ENCODE measurements at places on chromosomes 1 and 21.
A peak's percentile ranks its signal among the peaks of the same experiment; 100 is the strongest.

GRCh38 chr1:39268906-39269305, 64.4 kb downstream of the MACF1 start:
- DNase-seq: no peak

DNA sequence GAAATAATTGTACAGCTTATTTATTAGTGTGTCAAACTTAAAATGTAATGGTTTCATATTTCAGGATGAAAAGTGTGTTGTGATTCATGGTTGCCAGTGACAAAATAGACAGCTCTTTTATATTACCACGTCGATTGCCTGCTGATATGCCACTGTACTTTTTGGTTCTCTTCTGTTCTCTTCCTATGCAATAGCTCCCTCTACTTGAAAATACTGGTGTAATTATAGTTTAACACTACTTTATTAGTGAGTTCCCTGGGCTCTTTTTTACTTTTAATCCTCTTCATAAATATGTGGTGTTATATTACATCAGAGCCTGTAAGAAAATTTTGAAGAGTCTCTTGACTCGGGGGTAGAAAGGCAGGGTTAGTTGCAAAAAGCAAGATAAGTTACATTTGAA, 111.3 kb downstream of the PATJ start:
- no peak for DNase-seq

DNA sequence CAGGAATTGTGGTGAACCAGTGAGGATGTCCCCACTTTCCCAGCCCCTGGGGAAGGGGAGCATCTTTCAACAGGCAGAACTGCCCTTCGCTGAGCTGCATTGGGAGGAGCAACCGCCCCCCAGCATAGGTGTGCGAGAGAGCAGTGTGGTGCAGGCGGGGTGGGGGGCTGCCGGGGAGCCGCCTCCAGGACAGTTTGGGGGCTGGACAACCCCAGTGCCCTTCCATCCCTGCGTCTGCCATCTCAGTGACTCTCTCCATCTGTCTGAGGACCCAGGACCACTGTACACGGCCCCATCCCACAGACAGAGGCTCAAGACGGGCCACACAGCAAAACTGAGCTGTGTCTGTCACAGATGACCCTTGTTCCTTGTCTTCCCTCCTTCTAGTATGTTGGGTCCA, 14.2 kb downstream of the PODN start:
- no peak for DNase-seq

GRCh38 chr1:84988588-84988987, 8.3 kb downstream of the MCOLN2 start:
- DNase-seq: peak; percentile 41

DNA sequence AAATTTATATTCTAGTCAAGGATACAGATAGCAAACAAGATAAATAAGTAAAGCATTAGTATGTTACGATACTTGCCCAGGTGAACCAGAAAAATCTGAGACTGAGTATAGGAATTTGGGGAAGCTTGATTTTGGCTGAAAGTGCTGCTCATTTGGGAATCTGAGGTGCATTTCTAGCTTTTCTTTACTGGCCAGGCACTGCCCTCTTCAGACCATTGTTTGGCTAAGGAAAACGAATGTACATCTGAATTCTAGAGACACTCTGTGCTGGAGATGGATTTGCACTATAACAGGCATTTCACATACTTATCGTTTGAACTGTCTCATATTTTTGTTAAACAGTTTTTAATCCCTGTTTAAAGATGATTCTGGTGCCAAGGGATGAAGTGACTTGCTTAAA, 23.4 kb downstream of the ARID1A start:
- no peak for DNase-seq

DNA sequence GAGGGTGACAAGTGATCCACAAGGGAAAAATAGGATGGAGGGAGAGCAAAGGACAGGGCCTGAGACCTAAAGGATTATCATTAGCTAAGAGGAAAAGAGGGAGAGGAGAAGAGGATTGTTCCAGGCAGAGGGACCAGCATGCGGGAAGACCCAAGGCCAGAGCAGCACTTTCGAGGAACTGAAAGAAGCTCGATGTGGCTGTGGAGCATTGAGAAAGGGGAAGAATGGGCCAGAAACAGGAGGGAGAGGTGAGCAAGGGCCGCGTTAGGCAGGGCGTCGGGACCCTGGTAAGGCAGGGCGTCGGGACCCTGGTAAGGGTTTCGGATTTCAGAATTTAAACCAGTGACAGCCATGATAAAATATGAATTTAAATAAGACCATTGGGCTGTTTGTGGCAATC, 22.8 kb upstream of the CSF1 start:
- DNase-seq: no peak

- DNase-seq: no peak
These were observed 2.9 kb downstream of the MXRA8 start for GRCh38 chr1:1355416-1355815.

GRCh38 chr1:119647734-119648619, at the start of gene ZNF697:
ZNF697 (minus strand) TSS chr1:119648266; CDS start chr1:119626100, 22,166 bp downstream.
- DNase-seq: peak; percentile 81

- DNase-seq: no peak
These were observed 126.8 kb upstream of the COL6A1 start for GRCh38 chr21:45854690-45855247.

GRCh38 chr1:85343612-85344255, 67.3 kb upstream of the BCL10 start:
- no peak for DNase-seq

DNA sequence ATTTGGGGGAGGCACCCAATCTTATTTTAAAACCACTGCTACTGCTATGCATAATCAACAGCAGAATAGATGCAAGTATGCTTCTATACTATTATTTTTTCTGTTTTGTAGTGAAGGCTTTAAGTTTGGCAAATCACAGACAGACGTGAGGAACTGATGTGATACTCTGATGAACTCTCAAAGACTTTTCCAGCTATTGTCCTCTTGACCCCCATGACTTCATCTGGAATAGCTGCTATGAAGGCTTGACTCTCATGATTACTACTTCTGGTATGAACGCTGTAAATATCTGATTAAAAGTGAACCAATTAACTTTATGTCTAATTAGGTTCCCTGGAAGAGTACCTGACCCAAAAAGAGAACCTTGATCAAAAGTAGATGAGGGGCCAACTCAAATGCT, 49.1 kb downstream of the EYA3 start:
- DNase-seq: no peak

GRCh38 chr1:31745096-31745945, 18.8 kb downstream of the ADGRB2 start:
- DNase-seq: peak; percentile 57

DNA sequence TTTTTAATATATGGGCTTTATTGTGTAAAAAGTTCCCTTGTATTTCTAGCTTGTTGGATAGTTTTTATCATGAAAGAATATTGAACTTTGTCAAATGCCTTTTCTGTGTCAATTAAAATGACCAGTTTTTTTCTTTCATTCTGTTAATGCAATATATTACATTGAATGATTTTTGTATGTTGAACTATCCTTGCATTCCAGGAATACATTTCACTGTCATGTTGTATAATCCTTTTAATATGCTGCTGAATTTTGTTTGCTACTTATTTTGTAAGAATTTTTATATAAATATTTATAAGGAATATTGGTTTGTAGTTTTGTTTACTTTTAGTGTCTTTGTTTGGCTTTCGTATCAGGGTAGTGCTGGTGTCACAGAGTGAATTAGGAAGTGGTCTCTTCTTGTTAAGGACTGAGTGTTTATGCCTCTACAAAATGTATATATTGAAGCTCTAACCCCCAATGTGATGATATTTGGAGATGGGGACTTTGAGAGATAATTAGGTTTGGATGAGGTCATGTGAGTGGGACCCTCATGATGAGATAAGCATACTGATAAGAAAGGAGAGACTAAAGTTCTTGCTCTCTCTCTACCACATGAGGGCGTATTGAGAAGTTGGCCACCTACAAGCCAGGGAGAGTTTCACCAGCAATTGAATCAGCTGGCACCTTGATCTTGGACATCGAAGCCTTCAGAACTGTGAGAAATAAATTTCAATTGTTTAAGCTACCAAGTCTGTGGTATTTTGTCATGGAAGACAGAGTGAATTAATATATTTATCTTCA, 12.0 kb upstream of the SLAMF6 start:
- no peak for DNase-seq

DNA sequence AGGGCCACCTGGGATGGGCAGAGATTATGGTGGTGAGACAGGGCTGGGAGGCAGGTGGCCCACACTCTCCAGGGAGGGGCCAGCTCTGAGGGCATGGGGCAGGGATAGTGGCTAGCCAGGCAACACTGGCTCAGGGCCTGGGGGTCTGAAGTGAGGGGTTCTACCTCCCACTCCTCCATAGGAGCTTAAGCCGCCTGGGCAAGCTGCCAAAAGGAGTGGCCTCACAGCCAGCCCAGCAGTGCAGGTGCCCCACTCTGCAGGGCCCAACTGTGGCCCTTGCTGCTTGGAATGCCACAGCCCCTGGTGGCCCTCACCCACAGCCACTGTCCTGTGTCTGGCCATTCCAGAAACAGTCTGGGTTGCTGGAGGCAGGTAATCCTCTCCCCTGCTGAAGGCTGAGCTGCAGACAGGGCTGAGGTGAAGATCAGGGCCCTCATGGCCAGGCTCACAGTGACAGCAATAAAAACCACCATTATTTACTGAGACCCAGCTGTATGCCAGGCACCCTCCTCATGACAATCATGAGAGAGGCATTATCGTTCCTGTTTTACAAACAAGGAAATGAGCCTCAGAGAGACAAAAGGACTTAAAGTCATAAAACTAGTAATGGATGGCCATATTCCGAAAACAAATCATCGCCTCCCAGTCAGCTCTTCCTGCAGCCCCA, 31.0 kb downstream of the KIF21B start:
- no peak for DNase-seq

GRCh38 chr1:98653123-98653522, 8.4 kb upstream of the SNX7 start:
- DNase-seq: no peak

- DNase-seq: no peak
These were observed 97.1 kb downstream of the SIK1 start for GRCh38 chr21:43329711-43330269.

GRCh38 chr1:218433744-218434143, 88.6 kb downstream of the TGFB2 start:
- no peak for DNase-seq

- DNase-seq: no peak
These were observed 43.3 kb downstream of the S1PR1 start for GRCh38 chr1:101280049-101280592.

DNA sequence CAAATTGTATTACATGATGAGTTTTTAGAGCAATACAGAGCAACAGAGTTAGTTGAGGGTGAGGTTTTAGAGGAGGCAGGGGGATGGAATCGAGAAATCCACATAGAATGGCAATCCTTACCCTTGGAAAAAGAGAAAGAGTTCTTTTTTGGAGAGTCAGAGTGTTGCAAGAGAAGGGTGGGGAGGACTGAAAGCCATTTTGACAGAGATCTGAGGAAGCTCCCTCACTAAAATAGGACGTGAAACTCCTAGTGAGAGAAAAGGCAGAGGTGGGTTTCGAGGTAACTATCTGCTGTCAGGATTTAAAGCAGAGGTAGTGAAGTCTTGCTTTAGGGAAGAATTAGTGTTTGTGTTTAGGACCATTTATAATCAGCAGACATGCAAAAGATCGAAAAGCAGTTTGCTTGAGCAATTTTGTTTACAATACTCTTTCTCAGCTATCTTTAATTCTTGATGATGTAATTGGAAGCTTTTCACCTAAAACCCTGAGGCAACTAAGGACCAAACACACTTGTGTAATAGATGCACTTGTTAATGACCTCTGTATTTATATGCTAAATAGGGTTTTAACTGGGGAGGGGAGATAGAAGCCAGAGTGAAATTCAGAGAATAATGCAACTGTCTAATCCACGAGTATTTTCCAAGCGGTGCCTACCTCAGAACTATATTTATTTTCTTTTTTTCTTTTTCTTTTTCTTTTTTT, 20.0 kb downstream of the ADAMTS5 start:
- no peak for DNase-seq

DNA sequence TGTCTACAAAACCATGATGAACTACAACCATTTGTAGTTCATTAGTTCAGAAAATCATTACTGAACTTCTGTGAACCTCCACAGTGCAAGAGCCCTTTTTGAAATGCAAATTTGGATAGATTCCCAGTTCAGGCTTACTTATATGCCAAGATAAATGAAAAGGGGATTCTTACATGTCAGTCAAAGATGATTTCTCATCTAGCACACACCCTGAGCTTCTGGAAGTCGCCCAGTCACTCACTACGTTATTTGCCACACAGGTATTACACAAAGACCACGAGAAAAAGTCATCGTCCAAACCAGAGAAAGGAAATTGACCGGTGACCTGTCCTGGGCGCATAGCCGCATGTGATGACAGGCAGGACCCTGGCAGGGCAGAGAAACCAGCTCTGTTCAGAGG, 41.8 kb downstream of the ETS2 start:
- DNase-seq: no peak

GRCh38 chr1:230906226-230906625, 37.9 kb upstream of the C1orf198 start:
- DNase-seq: no peak

- DNase-seq: no peak
These were observed 493.0 kb upstream of the PLXNA2 start for GRCh38 chr1:208737161-208737560.

- DNase-seq: no peak
These were observed 912.6 kb downstream of the TTLL7 start for GRCh38 chr1:83086346-83086745.

DNA sequence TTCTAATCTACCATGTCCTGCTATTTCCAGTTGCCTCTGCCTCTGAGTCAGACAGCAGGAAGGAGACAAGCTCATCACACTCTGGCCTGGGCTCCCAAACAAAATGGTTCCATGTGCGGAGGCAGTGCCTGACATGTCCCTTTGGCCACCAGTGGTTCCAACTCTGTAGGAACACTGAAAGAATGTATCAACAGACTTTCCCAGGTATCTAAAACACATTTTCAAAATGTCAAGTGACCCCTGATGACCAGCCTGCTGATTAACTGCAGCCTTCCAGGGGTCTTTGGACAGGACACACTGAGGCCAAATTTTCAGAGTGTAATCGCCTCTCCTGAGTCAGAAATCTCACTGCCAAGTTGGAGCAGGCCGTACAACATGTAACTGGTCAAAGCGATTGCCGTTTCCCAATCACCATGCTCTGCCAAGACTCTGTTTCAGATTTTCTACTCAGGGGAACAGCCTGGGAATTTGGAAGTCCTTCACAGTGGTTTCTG, 172.7 kb downstream of the TPR start:
- DNase-seq: no peak

- no peak for DNase-seq
These were observed 759.0 kb downstream of the LTN1 start for GRCh38 chr21:28233536-28234220.

DNA sequence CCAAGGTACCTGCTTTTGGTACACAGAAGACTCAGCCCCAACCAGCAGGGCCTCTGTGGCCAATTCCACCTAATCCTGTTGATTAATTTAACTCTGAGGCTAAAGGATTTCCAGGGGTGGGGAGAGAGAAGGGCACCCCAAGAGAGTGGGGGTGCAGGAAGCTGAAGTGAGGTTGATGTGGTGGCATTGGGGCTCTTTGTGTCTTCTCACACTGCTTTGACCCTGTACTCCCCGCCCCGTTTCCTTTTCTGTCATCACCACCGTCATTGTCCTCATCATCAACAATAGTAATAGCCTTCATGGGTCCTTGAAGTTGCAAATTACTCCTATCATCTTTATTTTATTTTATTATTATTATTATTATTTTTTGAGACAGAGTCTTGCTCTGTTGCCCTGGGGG, 55.9 kb downstream of the PAX7 start:
- no peak for DNase-seq
